Body of pancreas (tissue), 4 donors: ENCODE measurements at places on chromosomes 1 and 21. TPM values are rescaled to one million over a fixed set of nuclear protein-coding genes. Genes with fewer than 3 reads are reported as not detected.

HPCA gene
- total RNA-seq = not detected

OR10J1 gene
- not detected for total RNA-seq

BCL2L15 gene
- 28.0 TPM for total RNA-seq

CNR2 gene
- total RNA-seq = not detected

GRCh38 chr1:97721221-97721620 is 199.6 kb downstream of the DPYD start:
- DNase-seq = no peak
- no peaks in the 10 kb centered on the region for H3K36me3 ChIP-seq
- no peaks in the 10 kb centered on the region for H3K4me1 ChIP-seq
- H3K27ac ChIP-seq = no peak overlapping the region

DNA sequence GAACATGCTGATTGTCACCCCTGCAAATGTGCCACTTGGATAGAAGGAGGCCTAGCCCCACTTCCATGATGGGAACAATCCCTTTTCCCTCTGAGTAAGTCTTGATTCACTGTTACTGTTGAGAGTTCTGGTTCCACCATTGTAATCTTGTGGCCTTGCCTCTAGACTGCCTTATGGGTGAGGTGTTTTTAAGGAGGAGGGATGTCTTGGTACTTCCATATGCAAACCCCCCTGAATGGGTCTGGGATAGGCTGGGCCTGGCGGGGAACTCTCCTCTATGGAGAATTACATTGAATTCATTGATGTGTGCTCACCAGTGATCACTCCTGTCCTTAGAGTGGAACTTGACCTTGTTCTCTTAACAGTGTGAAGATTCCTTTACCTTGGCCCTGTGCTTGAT is 5.8 kb downstream of the GALNT2 start:
- no peaks in the 10 kb centered on the region for H3K27me3 ChIP-seq
- peaks cover 92% of the 10 kb centered on the region for H3K4me1 ChIP-seq

GRCh38 chr1:72777918-72778317 is 495.6 kb upstream of the NEGR1 start:
- H3K27ac ChIP-seq = no peak overlapping the region
- H3K27me3 ChIP-seq = no peaks in the 10 kb centered on the region
- no peak for DNase-seq
- H3K4me1 ChIP-seq = no peaks in the 10 kb centered on the region
- no peak overlapping the region for H3K4me3 ChIP-seq

GRCh38 chr1:160096274-160097116 is 1.9 kb downstream of the IGSF8 start:
- no peaks in the 10 kb centered on the region for H3K27me3 ChIP-seq
- H3K4me3 ChIP-seq = no peak overlapping the region
- no peak overlapping the region for H3K27ac ChIP-seq
- peaks cover 3% of the 10 kb centered on the region for H3K36me3 ChIP-seq
- peaks cover 60% of the 10 kb centered on the region for H3K4me1 ChIP-seq

DNA sequence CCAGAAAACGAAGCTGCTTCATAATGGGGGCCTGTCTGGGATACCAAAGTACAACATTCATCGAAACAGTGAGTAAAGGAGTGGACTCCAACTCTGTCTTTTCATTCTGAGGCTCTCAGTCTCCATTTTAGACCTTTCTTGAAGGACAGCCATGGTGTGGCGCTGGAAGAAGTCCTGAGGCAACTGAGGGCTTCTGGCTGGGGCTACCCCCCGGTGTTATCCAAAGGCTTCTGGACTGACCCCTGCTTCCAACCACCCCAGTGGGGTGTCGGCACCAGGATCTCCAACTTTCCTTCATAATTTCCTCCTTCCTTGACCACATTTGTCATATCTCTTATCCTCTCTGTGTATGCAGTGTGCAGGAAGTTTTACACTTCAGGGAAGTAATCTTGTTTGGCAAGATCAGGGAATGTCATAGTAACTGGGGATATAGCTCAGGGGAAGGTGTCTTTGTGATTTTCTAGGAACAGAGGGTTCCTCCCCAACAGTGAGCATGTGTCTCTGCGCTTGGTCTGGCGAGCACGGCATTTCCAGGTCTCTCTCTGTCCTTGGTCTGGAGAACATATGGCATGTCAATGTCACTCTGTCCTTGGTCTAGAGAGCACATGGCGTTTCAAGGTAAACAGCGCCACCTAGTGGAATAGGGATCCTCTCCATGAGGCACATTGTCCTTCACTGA is 19.4 kb upstream of the BSDC1 start:
- H3K27me3 ChIP-seq = no peaks in the 10 kb centered on the region
- H3K4me1 ChIP-seq = no peaks in the 10 kb centered on the region
- no peak overlapping the region for H3K27ac ChIP-seq
- H3K4me3 ChIP-seq = no peak overlapping the region
- peak; percentile 47 for DNase-seq

DNA sequence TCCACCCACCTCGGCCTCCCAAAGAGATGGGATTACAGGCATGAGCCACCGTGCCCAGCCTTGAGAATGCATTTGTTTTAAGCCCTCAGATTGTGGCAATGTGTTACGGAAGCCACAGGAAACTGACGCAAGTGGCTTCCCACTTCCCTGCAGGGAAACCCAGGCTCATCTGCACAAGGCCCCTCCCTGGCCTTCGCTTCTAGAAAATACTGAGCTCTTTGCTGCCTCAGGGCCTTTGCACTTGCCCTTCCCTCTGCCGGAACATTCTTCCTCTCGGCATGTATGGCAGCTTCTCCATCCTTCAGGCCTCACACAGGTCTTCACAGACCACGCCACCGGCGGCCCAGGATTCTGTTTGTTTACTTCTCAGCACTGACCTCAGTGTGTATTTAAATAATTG is 137.0 kb upstream of the TMEM51 start:
- no peaks in the 10 kb centered on the region for H3K36me3 ChIP-seq
- H3K4me1 ChIP-seq = no peaks in the 10 kb centered on the region
- H3K27ac ChIP-seq = no peak overlapping the region
- H3K27me3 ChIP-seq = no peaks in the 10 kb centered on the region
- no peak overlapping the region for H3K4me3 ChIP-seq

DNA sequence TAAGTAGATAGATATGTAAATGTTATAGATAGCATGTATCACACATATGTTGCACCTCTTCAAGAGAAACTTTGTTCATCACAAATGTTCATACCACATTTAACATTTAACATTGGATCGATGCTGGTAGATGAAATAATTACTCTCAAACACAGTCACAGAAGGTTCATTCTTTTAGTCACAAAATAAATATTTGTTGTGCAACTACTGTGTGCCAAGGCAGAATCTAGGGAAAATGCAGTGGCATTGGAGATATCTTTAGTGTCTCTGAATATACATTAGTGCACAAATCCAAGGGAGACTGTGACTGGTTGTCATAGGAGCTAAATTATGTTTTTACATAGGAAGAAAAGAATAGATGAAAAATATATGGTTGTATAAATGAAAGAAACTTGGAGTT is 535.7 kb downstream of the BRINP3 start:
- H3K36me3 ChIP-seq = no peaks in the 10 kb centered on the region
- H3K4me3 ChIP-seq = no peak overlapping the region
- no peaks in the 10 kb centered on the region for H3K4me1 ChIP-seq
- H3K27ac ChIP-seq = no peak overlapping the region
- H3K27me3 ChIP-seq = no peaks in the 10 kb centered on the region

DNA sequence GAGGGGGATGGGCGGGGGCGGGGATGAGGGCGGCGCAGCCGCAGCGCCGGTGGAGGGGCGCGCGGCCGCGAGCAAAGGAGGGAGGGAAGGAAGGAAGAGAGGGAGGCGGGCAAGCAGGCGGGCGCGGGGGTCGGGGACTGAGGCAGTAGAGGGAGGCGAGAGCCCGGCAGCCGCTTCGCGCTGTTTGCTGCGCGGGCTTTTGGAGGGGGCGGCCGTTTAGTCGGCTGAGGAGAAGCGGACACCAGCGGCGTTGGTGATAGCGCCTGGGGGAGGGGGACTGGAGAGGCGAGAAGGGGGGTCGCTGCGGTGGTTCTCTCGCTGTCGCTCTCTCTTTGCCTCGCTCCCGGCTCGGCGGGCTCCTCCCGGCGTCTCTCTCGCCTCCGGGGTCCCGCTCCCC is at the start of gene HS2ST1:
Gene HS2ST1 (plus strand): TSS at position 35 of the 397 bp plus-strand sequence.
- no peaks in the 10 kb centered on the region for H3K36me3 ChIP-seq
- DNase-seq = no peak
- H3K4me3 ChIP-seq = peak within 1 kb of the TSS; percentile 91
- H3K27ac ChIP-seq = peak within 1 kb of the TSS; percentile 95

- no peak overlapping the region for H3K4me3 ChIP-seq
- H3K4me1 ChIP-seq = no peaks in the 10 kb centered on the region
- no peaks in the 10 kb centered on the region for H3K27me3 ChIP-seq
- DNase-seq = no peak
These were observed 16.6 kb upstream of the DR1 start for GRCh38 chr1:93328809-93329760.

DNA sequence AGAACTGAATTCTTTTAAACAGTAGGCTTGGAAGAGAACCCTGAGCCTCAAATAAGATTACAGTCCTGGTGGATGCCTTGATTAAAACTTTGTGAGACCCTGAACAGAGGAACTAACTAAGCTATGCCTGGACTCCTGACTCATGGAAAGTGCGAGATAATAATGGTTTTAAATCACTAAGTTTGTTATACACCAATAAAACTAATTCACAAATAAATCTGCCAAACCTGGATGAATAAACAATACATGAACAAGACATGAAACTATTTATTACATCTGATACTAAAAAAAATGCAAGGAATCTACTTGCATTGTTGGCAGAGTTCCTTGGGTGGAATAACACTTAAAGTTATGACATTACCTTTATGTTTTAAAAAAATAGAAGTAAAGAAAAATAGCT is 118.4 kb downstream of the PIGK start:
- H3K27me3 ChIP-seq = no peaks in the 10 kb centered on the region
- no peak overlapping the region for H3K4me3 ChIP-seq
- H3K27ac ChIP-seq = no peak overlapping the region
- DNase-seq = no peak
- no peaks in the 10 kb centered on the region for H3K4me1 ChIP-seq

- DNase-seq = no peak
- no peaks in the 10 kb centered on the region for H3K27me3 ChIP-seq
- H3K4me1 ChIP-seq = peaks cover 10% of the 10 kb centered on the region
- H3K36me3 ChIP-seq = peaks cover 36% of the 10 kb centered on the region
These were observed 10.7 kb downstream of the AKIRIN1 start for GRCh38 chr1:39001516-39002421.

DNA sequence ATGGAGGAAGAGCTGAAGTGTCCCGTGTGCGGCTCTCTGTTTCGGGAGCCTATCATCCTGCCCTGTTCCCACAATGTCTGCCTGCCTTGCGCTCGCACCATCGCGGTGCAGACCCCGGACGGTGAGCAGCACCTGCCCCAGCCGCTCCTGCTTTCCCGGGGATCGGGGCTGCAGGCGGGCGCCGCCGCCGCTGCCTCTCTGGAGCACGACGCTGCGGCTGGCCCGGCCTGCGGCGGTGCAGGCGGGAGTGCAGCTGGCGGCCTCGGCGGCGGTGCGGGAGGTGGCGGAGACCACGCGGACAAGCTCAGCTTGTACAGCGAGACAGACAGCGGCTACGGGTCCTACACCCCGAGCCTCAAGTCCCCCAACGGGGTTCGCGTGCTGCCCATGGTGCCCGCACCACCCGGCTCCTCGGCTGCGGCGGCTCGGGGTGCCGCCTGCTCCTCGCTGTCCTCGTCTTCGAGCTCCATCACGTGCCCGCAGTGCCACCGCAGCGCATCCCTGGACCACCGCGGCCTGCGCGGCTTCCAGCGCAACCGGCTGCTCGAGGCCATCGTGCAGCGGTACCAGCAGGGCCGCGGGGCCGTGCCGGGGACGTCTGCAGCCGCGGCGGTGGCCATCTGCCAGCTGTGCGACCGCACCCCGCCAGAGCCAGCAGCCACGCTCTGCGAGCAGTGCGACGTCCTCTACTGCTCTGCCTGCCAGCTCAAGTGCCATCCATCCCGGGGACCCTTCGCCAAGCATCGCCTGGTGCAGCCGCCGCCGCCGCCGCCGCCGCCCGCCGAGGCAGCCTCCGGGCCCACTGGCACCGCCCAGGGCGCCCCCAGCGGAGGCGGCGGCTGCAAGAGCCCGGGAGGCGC is 1.3 kb downstream of the TRIM67 start:
- H3K4me3 ChIP-seq = no peak overlapping the region
- no peak for DNase-seq
- no peak overlapping the region for H3K27ac ChIP-seq

DNA sequence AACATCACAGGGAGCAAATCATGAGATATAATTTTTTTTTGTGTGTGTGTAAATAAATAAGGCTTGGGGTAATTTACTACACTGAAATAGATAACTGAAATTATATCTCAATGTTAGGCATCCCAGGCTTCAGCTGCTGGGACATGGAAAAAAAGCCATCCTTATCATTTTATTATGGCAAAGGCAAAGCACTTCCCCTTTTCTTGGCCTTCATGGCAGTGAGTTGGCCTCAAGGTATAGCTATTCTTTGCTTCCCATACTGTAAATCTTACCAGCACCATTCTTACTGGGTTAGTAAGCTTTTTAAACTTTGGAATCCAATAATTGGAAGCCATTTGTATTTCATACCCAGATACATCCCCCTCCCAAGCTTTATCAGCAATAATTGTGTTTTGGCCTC is 29.0 kb downstream of the RBM11 start:
- no peaks in the 10 kb centered on the region for H3K36me3 ChIP-seq
- H3K27ac ChIP-seq = no peak overlapping the region
- DNase-seq = no peak
- no peaks in the 10 kb centered on the region for H3K4me1 ChIP-seq
- H3K4me3 ChIP-seq = no peak overlapping the region

DNA sequence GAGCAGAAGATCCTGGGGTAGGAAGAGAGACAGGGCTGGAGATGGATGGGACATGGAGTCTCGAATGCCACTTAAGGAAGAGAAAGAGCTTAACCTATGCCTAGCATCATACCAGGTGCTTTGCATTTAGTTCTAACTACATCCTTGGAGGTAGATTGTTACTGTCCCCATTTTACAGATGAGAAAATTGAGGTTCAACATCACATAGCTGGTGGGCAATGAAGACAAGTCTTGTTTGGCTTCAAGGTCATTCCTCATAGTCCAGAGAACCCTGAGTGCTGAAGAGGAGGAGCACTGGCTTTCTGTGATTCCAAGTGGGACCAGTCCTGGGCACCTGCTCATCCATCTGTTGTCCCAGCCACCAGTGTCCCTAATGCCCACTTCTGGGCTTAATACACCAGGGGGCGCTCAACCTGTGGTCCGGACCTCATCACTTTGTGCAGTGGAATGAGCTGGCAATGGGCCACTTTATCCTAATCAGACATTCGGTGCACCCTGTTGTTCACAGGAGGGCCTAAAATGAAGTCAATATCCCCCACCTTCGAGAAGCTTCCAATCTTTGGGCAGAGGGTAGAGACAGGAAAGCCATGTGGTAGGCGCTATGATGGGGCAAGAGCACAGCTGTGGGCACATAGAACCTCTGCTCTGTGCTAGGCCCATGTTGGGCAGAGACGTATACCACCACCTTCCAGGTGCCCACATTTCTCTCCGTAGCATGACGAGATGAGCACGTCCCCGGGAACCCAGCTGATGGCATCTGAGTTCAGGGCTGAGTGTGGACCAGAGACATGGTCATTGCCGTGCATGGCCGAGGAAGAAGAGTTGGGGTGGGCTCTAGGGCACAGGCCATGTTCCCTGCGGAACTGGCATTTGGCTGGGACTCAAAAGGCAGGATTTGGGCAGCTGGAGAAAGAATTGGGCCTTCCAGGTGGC is 9.2 kb downstream of the RPS6KA1 start:
- no peaks in the 10 kb centered on the region for H3K27me3 ChIP-seq
- H3K36me3 ChIP-seq = no peaks in the 10 kb centered on the region
- H3K27ac ChIP-seq = no peak overlapping the region
- H3K4me3 ChIP-seq = no peak overlapping the region
- peak; percentile 68 for DNase-seq
- H3K4me1 ChIP-seq = peaks cover 23% of the 10 kb centered on the region

- no peaks in the 10 kb centered on the region for H3K4me1 ChIP-seq
- no peaks in the 10 kb centered on the region for H3K27me3 ChIP-seq
- no peaks in the 10 kb centered on the region for H3K36me3 ChIP-seq
- no peak overlapping the region for H3K27ac ChIP-seq
- H3K4me3 ChIP-seq = no peak overlapping the region
- no peak for DNase-seq
These were observed 48.0 kb downstream of the PRKAB2 start for GRCh38 chr1:147124266-147124665.
